ENCODE measurements at places on chromosomes 3 and 15.

DNA sequence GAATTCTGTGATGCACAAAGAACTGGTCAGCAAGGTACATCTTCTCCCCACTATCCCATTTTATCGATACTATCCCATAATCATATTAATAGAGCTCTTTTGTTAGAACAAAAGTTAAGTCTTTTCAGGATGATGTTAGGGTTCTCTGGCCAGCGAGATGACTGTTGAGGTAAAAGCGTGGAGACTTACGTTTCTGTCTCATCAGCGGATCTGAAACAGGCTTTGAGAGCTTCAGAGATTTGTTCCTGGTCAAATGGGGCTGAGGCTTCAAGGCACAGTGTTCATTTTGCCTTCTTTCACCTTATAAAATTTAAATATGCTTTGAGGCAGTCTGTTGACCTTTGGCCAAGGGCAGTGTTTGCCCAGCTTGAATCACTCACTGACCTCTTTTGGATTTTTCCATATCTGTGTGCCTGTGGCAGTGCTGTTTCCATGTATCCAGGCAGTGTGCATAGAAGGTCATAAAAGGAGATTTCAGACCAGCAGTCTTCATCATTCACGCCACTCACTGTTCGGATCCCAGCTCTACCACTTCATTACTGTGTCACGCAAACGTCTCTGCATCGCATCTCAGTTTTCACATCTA is 3.1 kb downstream of the ADAMTSL3 start:
- DNase-seq = no peak

- peak; percentile 55 for DNase-seq
Observed at GRCh38 chr15:33126559-33127290, 67.8 kb downstream of the FMN1 start.

DNA sequence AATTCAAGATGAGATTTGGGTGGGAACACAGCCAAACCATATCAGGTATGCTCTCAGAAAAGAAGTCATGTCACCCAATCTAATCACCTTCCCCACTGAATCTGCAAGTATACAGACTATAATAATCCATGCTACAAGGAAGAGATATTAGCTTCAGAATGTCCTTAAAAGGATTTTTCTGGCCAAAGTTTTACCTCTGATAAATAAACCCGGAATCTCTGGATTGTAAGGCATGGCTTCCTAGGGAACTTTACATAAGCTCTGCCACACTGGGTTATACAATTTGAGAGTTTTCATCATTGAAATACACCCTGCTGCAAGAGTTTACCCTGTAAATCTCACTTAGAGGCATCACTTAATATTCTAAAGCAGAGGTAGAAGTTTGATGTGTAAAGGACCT is 330.5 kb upstream of the KCNMB2 start:
- no peak for DNase-seq

GRCh38 chr3:15356176-15356575 is 23.8 kb upstream of the SH3BP5 start:
- no peak for DNase-seq

- DNase-seq = peak; percentile 32
Observed at GRCh38 chr3:142098964-142099363, 50.4 kb downstream of the TFDP2 start.

- no peak for DNase-seq
Observed at GRCh38 chr3:24344784-24345439, 149.7 kb downstream of the THRB start.

- DNase-seq = no peak
Observed at GRCh38 chr15:53982876-53983275, 4.6 kb downstream of the UNC13C start.

DNA sequence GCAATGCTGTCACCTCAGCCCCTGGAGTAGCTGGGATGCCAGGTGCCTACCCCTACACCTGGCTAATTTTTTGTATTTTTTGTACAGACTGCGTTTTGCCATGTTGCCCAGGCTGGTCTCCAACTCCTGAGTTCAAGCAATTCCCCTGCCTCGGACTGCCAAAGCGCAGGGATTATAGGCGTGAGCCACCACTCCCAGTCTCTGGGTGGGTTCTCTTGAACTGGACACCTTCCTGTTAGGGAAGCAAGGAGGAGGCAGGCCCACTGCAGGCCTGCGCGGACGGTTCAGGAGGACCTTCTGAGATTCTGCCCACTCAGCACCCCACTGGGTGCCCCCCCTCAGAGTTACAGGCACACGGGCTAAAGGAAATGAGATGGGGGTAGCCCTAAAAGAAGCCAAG is 73.8 kb upstream of the HERC1 start:
- no peak for DNase-seq

DNA sequence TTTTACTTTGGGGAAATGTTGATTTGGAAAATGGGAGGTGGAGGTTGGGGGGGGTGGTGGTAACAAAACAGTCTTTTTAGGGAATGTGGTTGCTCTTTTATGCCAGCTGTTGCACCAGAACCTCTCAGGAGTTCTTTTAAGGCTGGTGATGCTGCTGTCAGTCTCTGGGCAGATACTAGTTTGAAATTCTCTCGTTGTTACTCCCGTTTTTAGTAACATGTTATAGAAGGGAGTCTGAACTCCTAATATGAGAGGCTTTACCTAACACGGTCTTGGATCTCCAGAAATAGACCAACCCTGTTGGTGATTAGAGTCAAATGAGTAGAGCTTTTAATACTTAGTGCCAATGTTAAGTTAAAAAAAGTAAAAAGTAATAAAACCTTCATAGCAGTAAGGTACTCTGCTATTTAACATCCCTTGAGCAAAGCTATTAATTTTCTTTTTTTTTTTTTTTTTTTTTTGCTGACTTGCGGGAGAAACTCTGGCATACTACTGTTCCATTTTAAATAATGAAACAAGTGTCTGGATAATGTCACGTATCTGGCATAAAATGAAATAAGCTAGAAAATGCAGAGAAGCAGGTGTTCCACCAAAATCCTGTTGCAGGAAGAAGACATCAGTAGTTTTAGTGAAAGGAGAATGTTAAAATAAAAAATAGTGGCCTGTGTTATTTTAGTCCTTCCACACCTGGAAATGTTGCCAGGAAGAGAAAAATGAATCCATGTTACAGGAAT is 156.7 kb downstream of the CACNA1D start:
- no peak for DNase-seq

DNA sequence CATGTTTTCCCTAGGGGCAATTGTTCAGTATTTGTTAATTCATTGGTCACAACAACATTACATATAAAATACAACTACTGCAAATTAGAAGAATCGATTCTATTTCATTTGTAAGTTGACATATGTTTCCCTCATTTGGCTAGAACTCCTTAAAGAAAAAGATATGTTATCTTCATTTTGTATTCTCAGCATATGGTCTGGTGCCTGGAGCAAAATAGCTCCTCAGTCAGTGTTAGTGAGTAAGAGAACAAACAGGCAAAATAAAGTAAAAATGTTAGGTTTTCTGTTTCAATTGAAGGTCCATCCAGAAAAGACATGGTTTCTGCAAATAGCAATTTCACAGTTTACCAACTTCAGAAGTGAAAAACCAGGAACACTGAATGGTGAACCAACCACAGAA is 1343.1 kb downstream of the ROBO1 start:
- DNase-seq = no peak

DNA sequence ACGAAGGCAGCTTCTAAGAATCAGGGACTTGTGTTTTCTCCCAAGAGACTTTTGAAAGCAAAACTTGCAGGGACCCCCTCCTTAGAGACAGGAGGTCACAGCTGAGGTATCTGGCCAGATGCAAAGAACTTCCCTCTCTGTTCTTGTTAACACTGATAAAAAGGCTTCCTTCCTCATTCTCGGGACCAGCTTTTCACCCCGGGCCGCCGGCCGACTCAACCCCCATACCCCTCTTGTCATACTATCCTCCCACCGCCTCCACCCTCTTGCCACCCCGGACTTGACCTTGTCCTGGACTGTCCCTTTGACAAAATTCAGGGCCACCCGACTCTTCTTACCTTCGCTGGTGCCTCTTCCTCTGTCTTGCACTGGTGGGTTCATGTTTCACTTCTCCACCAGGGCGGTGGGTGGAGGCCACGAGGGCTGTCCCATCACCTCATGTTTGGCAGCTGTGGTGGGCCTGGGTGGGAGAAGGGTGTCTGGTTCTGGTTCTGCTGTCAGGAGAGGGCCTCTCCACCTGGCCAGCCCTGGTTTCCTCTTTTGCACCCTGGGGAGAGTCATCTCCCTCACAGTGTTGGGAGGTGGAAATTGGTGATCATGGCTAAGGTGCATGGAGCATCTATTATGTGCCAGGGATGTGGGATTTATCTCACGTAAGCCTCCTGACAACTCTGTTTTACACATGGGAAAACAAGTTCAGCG is 32.5 kb downstream of the BHLHE40 start:
- peak; percentile 86 for DNase-seq

DNA sequence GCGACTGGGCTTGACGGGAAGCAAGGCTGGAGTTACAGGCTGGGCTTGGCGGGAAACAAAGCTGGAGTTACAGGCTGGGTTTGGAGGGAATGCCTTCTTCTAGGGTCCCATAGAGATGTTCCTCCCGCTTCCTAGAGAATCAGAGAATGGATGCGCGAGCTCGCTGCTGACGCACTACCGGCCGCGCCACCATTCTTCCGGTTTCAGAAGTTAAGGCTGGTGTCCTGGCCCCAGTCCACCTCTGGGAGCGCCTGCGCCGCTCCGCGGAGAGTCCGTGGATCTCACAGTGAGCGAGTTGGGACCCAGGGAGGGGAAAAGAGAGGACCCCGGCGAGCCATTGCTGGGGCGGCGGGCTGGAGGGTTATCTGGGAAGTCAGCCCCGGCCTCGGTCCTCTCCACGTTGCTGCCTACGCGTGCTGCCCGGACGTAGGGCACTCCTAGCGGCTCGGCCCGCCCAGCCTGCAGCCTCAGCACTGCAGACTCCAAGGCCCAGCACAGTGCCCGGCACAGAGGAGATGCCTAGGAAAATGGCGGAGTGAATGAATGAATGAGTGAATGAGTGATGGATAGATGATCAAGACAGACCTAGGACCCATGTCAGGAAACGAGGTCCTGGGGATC is at the start of gene ZNF502:
ZNF502 (plus strand) TSS at position 206 of the 621 bp plus-strand sequence. CDS start 7,602 bp downstream, outside the sequence.
- no peak for DNase-seq

DNA sequence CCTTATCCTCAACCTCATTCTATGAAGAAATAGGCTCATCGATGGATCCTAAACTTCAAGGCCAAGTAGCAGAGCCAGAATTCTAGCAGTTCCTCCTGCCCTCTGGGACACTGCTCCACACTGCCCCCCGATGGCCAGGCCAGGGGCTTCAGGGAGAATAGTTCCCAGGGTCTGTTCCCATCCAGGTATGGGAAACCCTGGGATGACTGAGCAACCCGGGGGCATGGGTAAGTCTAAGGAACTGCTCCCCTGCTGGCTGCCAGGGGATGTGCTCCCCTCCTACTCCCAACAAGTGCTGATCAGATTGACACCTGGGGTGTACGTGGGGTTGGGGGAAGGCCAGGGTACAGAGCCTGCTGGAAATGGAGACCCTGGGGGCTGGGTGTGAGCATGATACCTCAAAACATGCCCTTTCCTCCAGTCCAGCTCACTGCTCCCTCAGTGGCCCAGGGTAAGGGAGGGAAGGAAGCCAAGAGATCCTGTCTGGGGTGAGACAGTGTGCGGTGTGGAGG is 7.6 kb downstream of the ULK3 start:
- peak; percentile 48 for DNase-seq

GRCh38 chr3:177523067-177523675 is 325.9 kb upstream of the TBL1XR1 start:
- DNase-seq = no peak

DNA sequence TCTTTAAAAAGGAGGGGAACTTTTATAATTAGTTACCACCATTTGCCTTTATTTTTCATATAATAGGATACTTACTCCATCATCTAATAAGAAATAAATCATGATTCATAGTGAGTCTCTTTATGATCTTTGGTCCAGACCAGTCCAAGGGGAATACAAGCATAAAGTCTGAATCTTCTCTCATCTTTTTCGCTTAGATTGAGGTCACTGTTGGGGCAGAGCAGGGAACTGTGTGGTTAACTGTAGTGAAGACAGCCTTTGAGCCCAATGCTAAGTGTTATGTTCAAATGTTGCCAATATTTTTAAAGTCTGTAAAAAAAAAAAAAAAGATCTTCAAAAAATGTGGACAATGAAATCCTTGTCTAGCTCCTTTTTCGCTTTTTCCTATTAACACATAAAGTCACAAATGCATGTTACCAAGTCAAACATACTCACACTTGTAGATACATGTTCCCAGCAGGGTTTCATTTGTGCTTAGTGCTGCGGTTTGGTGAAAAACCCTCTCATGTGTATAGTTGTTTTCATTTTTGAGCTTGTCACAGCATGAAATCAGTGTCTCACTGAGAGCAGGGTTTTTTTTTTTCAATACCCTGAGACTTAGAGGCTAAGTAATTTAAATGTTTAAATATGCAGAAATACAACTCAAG is 72.1 kb downstream of the EPHA3 start:
- DNase-seq = peak; percentile 5

DNA sequence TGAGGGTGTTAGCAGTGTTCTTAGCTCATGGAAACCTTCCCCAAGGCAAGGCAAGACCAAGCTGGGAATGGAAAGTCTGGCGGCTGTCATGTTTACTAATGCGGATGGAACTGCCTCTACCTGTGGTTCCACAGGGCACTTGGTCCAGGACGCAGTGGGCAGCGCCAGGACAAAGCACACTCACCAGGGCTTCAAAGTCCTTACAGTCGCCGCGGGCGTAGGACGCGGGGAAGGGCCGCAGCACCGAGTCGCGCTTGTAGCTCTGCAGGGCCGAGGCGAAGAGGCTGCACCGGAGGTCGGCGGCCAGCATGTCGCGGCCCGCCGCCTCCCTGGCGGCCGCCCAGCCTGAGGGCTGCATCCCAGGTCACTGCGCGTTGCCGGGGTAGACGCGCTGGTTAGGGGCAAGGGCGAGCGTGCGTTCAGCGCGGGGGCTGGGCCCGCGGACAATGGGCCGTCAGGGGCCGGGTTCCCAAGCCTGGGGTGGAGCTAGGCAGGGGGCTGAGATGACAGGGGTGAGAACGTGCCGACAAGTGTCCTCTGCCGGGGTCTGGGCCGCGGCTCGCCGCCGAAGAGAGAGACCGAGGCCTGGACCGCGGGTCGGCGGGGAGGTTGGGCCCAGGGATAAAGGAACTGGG is 497 bp downstream of the PARP16 start:
- peak; percentile 46 for DNase-seq

- DNase-seq = no peak
Observed at GRCh38 chr3:11592445-11593298, 51.0 kb downstream of the VGLL4 start.

GRCh38 chr15:88658972-88659931 is 20.4 kb downstream of the ISG20 start:
- no peak for DNase-seq

GRCh38 chr3:159791336-159791735 is 197.3 kb upstream of the IL12A start:
- no peak for DNase-seq

DNA sequence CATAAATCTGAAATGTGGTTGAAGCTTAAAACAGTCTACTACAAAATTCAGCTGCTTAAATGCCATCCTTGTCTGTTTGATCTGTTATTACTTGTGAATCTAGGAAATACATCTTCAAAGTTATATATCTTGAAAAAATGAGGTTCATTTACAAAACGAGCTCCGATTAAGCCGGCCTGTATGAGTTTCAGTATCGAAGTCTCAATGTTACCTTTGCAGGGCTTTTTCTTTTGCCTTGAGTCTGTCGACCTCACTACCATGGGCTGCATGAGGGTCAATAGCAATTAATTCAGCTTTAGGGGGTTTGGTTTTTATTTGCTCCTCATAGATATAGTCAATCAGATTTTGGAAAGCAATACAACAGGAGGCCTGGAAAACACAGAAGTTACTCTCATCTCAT is 23.2 kb downstream of the ERICH6 start:
- DNase-seq = no peak
